ENCODE measurements at places on chromosomes 7 and 10.

DNA sequence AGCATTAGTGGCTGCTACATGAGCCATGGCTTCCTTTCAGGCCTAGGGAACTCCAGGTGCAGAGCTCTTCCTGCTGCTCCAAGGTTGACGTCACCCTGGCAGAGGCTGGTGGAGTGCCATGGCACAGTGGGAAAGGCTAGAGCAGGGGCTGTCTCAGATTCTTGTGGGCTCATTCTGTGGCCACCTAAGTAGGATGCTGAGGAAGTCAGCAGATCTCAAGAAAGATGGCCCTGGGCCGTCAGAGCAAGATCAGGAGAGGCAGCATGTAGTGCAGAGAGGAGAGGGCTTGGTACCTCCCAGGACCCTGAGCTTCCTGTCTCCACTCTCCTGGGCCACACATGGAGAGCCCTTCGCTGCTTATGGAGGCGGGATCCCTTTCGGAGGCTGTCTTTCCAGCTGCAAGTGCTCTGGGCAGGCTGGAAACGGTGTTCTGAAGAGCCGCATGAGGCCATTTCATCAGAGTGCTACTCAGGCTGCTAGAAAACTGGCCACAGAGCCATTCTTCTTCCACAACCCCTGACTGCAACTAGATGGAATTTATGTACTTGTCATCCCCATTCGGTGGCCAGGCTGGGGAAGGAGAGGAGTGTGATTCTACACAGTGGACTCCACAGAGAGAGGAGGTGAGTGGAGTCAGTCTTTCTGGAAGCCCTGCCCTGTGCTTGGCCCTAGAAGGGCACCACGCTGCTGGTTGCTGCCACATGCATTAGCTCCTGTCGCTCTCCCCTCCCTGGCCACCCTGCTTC, 304.2 kb downstream of the RPS24 start:
- DNase-seq, result no peak

GRCh38 chr7:100603726-100604027, 1.5 kb downstream of the PCOLCE start:
- DNase-seq, result no peak

GRCh38 chr10:97228130-97228774, 42.5 kb upstream of the SLIT1 start:
- DNase-seq, result no peak

DNA sequence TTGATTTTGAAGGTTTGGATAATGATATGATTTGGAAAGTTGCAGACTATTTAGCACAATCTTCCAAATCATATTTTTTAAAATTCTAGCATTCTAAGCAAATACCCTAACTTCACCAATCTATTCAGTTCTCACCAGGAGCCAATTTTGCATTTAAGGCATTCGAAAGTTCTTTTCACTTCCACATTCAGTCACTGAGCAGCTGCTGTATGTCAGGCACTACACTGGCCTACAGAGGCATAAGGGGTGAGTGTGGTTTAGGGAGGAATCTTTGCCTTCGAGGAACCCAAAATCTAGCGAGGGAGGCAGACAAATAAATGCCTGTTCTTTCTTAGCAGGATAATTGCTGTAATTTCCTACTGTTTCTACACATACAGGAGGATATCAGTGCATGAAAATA, 10.7 kb upstream of the UCN3 start:
- DNase-seq, result no peak

DNA sequence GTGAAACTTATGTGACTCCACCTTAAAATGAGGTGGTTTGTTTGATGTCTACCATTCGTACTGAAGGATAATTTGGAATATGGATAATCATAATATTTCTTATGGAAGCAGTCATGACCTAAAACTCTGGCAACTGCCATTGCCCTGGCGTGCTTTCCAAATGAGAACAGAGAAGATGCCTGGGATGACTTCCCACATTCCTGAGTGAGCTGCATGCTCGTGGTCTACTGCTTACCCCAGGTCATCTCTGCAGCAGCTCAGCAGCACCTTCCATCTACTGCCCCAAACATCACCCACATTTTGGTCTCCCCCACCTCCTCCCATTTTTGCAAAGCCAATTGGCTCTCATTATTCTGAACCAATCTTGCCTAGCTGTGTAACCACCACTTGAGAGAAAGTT, 40.1 kb downstream of the LYZL1 start:
- DNase-seq, result no peak

- no peak for DNase-seq
Observed at GRCh38 chr7:25347360-25348066, 119.2 kb upstream of the NPVF start.

GRCh38 chr7:148255333-148255732, 335.2 kb upstream of the C7orf33 start:
- DNase-seq, result no peak
